ENCODE measurements at places on chromosomes 5 and 9. TPM values are rescaled to one million over a fixed set of nuclear protein-coding genes. Genes with fewer than 3 reads are reported as not detected.

Gene WDR38
- total RNA-seq, result not detected

Gene EDIL3
- total RNA-seq, result 184 TPM

Gene STRBP
- 44.6 TPM for total RNA-seq

Gene SGCD
- total RNA-seq, result 1.4 TPM

Gene LCN9
- total RNA-seq, result not detected

Gene SAXO1
- total RNA-seq, result not detected

Gene CDH10
- total RNA-seq, result not detected

Gene RNF208
- not detected for total RNA-seq

Gene SLCO6A1
- total RNA-seq, result 0.48 TPM

Gene ZNF300
- total RNA-seq, result 9.4 TPM

Gene ENTPD2
- not detected for total RNA-seq

Gene SLC28A3
- 0.06 TPM for total RNA-seq

Gene PCDHGB6
- 1.3 TPM for total RNA-seq

Gene FANCC
- total RNA-seq, result 23.9 TPM

Gene PCDHA9
- 0.51 TPM for total RNA-seq

Gene ABLIM3
- total RNA-seq, result 10.6 TPM

Gene SPATA31D4
- not detected for total RNA-seq

Gene LCP2
- not detected for total RNA-seq

Gene ENTREP1
- total RNA-seq, result 0.74 TPM

Gene ANKHD1
- 45.8 TPM for total RNA-seq

Gene TAF1L
- 0.03 TPM for total RNA-seq

Gene LRRC70
- total RNA-seq, result 1.1 TPM

Gene SLC9A3
- 1.3 TPM for total RNA-seq

Gene NNT
- 17.2 TPM for total RNA-seq

Gene PCDHGA11
- 15.0 TPM for total RNA-seq

Gene RGS7BP
- 0.09 TPM for total RNA-seq

Gene TAF11L5
- total RNA-seq, result not detected

Gene DAB2
- 10.3 TPM for total RNA-seq

Gene RECK
- 7.6 TPM for total RNA-seq

Gene OR1J2
- total RNA-seq, result not detected

Gene MZB1
- total RNA-seq, result not detected

Gene ISCA1
- 53.1 TPM for total RNA-seq

Gene SLC25A2
- 1.8 TPM for total RNA-seq

Gene PCDHB5
- 20.6 TPM for total RNA-seq

Gene EGFL7
- total RNA-seq, result 56.2 TPM

Gene ABCA2
- total RNA-seq, result 2.2 TPM

Gene CBY3
- not detected for total RNA-seq

Gene PCDHB6
- total RNA-seq, result 2.9 TPM

Gene BARX1
- 1.5 TPM for total RNA-seq

Measured in Daoy (cell line).